CD4-positive, CD25-positive, alpha-beta regulatory T cell (primary cell): ENCODE measurements at places on chromosomes 4 and X. TPM values are rescaled to one million over a fixed set of nuclear protein-coding genes. Genes with fewer than 3 reads are reported as not detected.

DNAAF6 gene
- total RNA-seq = not detected

THAP6 gene
- total RNA-seq = 29.1 TPM

CYSLTR1 gene
- total RNA-seq = 7.2 TPM

ADH1A gene
- total RNA-seq = not detected

LARP1B gene
- total RNA-seq = 8.8 TPM

FAM193A gene
- 44.3 TPM for total RNA-seq

SLC9B1 gene
- 1.7 TPM for total RNA-seq

DNA sequence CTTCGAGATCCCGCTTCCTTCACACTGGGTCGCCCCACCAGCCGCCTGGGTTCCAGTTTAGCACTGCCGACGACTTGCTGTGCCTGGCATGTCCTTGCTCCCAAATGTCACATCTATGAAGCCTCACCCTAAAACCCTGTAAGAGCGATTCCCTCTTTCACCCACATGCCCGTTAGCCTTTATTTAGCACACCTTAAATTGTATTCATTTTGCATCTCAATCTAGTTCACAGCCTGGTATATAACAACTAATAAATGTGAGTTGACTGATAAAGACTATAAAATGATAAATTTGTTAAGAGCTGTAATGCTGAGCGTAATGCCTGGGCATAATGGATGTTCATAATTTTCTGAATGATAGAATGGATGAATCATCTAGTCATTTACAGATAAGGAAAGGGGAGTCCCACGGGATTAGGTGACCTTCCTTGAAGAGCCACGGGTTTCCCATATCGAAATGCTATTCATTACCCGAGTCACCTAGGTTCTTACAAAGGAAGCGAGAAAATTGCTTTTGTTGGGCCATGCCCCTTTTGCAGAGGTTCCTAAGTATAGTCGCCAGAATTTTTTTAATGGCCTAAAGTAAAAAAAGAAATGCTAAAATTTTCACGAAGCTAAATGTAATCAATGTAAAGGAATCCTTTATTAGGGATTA lies 1.1 kb upstream of the AP1S2 start:
- H3K4me3 ChIP-seq = peak overlapping the region; percentile 85
- H3K27me3 ChIP-seq = no peaks in the 10 kb centered on the region
- peaks cover 16% of the 10 kb centered on the region for H3K4me1 ChIP-seq
- H3K36me3 ChIP-seq = no peaks in the 10 kb centered on the region
- DNase-seq = no peak

GRCh38 chr4:145679991-145680455 lies at the start of gene C4orf51:
C4orf51 (plus strand) TSS chr4:145680146; CDS start chr4:145680204, 58 bp downstream.
- H3K27me3 ChIP-seq = peaks cover 4% of the 10 kb centered on the region
- H3K27ac ChIP-seq = no peak within 1 kb of the TSS
- H3K4me1 ChIP-seq = no peaks in the 10 kb centered on the region
- no peak for DNase-seq
- no peak within 1 kb of the TSS for H3K4me3 ChIP-seq

GRCh38 chr4:6760865-6761264 lies 21.7 kb upstream of the KIAA0232 start:
- no peaks in the 10 kb centered on the region for H3K27me3 ChIP-seq
- no peaks in the 10 kb centered on the region for H3K36me3 ChIP-seq
- H3K27ac ChIP-seq = no peak overlapping the region

DNA sequence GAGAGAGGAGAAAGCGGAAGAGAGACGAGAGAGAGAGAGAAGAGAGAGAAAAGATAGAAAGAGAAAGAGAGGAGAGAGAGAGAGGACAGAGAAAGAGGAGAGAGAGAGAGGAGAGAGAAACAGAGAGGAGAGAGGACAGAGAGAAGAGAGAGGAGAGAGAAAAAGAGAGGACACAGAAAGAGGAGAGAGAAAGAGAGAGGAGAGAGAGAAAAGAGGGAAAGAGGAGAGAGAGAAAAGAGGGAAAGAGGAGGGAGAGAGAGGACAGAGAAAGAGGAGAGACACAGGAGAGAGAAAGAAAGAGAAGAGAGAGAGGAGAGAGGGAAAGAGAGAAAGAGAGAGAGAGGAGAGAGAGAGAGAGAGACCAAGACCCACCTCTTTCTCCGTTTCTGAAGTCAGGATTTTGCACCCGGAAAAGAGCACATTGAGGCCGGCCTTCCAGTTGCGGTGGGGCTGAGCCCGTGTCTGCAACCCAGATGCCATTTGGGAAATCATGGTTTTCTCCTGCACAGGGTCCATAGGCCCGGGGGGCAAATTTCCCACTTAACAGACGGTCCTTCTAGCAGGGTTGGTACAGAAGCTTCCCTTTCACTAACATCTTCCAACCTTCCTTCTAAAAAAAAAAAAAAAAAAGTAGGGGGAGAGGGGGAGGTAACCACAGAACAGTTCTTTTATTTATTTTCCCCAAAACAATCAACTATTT lies 60.9 kb downstream of the CRLF2 start:
- no peaks in the 10 kb centered on the region for H3K36me3 ChIP-seq
- H3K27me3 ChIP-seq = no peaks in the 10 kb centered on the region
- H3K4me3 ChIP-seq = no peak overlapping the region
- H3K4me1 ChIP-seq = no peaks in the 10 kb centered on the region

DNA sequence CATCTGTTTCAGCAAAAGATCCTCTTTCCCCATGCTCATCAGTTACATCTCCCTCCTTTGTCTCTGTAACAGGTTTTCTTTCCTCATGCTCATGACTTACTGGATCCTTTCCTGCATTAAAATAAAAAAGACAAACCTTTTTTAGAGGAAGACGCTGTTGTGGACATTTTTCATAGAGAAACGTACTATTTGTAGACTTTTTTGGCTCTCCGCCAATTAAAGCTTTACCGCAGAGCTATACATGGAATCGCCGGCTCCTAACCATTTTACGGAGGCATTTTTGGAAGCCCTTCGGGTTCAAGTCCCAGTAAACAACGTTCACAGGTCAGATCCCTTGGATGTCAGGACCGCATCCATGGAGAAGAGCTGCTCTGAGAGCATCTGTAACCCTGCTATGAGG lies 1.3 kb downstream of the FAM9C start:
- H3K4me1 ChIP-seq = peaks cover 5% of the 10 kb centered on the region
- no peak for DNase-seq
- H3K4me3 ChIP-seq = no peak overlapping the region
- no peak overlapping the region for H3K27ac ChIP-seq
- H3K36me3 ChIP-seq = no peaks in the 10 kb centered on the region

DNA sequence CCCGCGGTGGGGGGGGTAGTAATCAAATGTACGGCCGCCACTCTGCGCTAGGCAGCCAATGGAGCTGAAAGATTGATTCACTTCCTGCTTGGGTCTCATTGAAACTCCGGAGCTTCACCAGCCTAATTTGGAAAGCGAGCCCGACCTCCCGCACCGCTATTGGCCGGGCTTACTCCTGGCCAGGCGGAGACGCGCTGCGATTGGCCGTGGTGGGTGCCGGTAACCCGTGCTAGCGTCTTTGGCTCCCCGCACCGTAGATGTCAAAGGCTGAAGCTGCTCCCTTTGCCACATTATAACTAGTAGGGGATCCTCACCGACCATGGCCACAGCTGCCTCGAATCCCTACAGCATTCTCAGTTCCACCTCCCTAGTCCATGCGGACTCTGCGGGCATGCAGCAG lies at the start of gene POU3F4:
TSS of gene POU3F4 (plus strand) at position 285 of the 400 bp plus-strand sequence. CDS start at position 320, 35 bp downstream.
- no peak within 1 kb of the TSS for H3K27ac ChIP-seq
- no peak within 1 kb of the TSS for H3K4me3 ChIP-seq
- H3K27me3 ChIP-seq = no peaks in the 10 kb centered on the region

DNA sequence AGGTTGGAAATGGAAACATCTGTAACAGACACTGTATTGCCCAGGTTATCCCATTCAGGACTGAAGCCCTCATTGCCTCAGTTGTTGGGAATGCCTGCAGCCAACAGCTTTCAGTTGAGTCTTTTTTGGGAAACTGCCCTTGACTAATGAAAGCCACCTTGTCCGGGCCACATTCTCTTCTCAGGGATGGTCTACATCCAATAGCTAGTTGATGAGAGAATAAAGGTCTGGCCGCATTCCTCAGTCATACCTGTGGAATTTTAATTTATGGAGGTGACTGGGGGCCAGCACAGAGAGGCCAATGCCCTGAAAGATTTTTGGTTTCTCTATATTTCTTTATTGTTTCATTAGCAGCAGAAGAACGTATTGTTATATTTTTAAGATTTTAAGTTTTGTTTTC lies 147.6 kb upstream of the MSX1 start:
- no peak overlapping the region for H3K27ac ChIP-seq
- H3K27me3 ChIP-seq = no peaks in the 10 kb centered on the region
- H3K36me3 ChIP-seq = no peaks in the 10 kb centered on the region
- no peak overlapping the region for H3K4me3 ChIP-seq

GRCh38 chr4:66571145-66571695 lies 900.9 kb upstream of the EPHA5 start:
- DNase-seq = no peak
- no peaks in the 10 kb centered on the region for H3K27me3 ChIP-seq
- no peaks in the 10 kb centered on the region for H3K4me1 ChIP-seq
- H3K36me3 ChIP-seq = no peaks in the 10 kb centered on the region
- H3K27ac ChIP-seq = no peak overlapping the region
- no peak overlapping the region for H3K4me3 ChIP-seq

- no peak overlapping the region for H3K27ac ChIP-seq
- no peak for DNase-seq
- no peak overlapping the region for H3K4me3 ChIP-seq
- H3K36me3 ChIP-seq = no peaks in the 10 kb centered on the region
These were observed 8.7 kb upstream of the SLC25A4 start for GRCh38 chr4:185134307-185134869.

DNA sequence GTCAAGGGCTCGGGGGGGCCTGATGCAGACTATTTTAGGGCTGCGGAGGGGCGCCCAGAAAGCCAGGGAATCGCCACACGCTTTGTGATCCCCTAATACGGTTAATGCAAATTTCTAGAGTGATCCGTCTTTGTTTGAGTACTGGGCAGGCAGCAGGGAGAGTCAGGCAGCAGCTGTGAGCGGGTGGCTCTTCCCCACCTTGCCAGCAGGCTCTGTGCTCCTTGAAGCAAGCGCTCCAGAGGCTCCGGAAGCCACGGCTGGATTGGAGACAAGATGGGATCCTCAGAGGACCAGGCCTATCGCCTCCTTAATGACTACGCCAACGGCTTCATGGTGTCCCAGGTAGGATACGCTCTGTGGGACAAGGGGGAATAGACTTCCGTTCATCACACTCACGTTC lies at the start of gene ASMT:
TSS of gene ASMT (plus strand) at position 133 of the 400 bp plus-strand sequence. CDS start at position 274, 141 bp downstream.
- no peaks in the 10 kb centered on the region for H3K36me3 ChIP-seq
- H3K27me3 ChIP-seq = no peaks in the 10 kb centered on the region
- no peak within 1 kb of the TSS for H3K27ac ChIP-seq
- no peak for DNase-seq
- H3K4me3 ChIP-seq = no peak within 1 kb of the TSS

DNA sequence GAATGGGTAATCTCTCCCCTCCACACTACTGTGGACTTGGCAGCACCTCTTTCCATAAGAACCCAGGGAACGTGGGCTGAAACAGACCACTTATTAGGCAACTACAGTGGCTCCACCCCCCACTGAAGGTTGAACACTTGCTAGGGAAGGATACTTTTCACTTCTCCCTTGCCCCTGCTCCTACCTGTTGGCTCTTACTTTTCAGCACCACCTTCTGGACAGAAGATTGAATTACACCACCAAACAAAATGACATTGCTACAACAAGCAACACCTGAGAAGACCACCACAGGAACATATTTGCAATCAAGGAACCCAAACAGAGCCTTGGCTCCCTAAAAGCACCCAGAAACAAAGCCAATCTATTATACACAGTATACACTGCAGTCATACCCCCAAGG lies 132.1 kb upstream of the CXCL13 start:
- H3K4me1 ChIP-seq = no peaks in the 10 kb centered on the region
- H3K27ac ChIP-seq = no peak overlapping the region
- H3K27me3 ChIP-seq = peaks cover 4% of the 10 kb centered on the region
- H3K36me3 ChIP-seq = no peaks in the 10 kb centered on the region
- no peak overlapping the region for H3K4me3 ChIP-seq

DNA sequence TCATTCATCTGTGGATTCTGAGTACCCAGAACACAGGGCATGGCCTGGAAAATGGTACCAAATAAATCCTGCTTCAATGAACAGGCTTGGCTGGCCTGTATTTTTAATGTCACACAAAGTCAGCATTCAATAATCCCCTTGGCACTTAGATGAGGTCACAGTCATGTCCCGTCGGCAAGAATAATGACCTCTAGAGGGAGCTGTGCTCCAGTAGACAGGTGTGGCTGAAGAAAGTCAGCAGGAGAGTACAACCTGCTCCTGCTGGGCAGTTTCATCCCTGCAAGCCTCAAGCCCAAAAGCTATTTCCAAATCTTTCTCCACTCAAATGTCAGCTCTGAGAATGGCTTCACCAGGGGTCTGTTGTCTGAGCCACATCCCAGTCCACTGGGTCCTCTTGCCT lies 404.0 kb upstream of the F9 start:
- no peak overlapping the region for H3K4me3 ChIP-seq
- H3K36me3 ChIP-seq = no peaks in the 10 kb centered on the region
- no peaks in the 10 kb centered on the region for H3K27me3 ChIP-seq
- no peak overlapping the region for H3K27ac ChIP-seq
- no peak for DNase-seq
- H3K4me1 ChIP-seq = no peaks in the 10 kb centered on the region

GRCh38 chrX:136034668-136035067 lies 49.4 kb downstream of the SLC9A6 start:
- no peak for DNase-seq
- H3K4me3 ChIP-seq = no peak overlapping the region
- H3K27me3 ChIP-seq = no peaks in the 10 kb centered on the region
- H3K4me1 ChIP-seq = no peaks in the 10 kb centered on the region
- H3K36me3 ChIP-seq = peaks cover 20% of the 10 kb centered on the region

DNA sequence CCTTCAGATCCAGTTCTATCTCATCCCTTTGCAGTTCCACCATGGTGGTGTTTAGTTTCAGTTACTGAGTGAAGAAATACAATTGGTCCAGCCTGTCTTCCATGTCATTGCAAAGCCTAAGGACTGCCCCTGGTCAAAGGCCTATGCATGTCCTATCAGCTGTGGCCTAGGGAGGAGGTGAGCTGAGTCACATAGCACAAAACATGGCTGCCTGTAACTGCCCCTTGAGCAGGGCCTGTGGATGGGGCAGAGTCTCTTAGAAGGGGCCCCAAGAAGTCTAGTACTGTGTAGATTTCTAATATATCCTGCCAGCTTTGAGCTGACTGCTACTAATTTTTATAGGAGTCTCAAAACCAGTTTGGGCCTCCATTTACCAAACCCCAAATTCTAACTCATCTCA lies 296.7 kb downstream of the FBXW7 start:
- DNase-seq = no peak
- peaks cover 6% of the 10 kb centered on the region for H3K4me1 ChIP-seq
- H3K27ac ChIP-seq = no peak overlapping the region

GRCh38 chrX:3811331-3812311 lies 98.2 kb upstream of the PRKX start:
- DNase-seq = peak; percentile 81
- peak overlapping the region; percentile 50 for H3K4me3 ChIP-seq
- H3K4me1 ChIP-seq = peaks cover 11% of the 10 kb centered on the region
- no peak overlapping the region for H3K27ac ChIP-seq
